Activated CD8-positive, alpha-beta memory T cell treated with anti-CD3 and anti-CD28 coated beads for 1 hour (primary cell): ENCODE measurements at places on chromosomes 5 and 9.

- DNase-seq: peak; percentile 6
These were observed 24.0 kb downstream of the HNRNPK start for GRCh38 chr9:83956086-83956435.

- no peak for DNase-seq
These were observed 59.0 kb upstream of the BARX1 start for GRCh38 chr9:94014066-94014654.

DNA sequence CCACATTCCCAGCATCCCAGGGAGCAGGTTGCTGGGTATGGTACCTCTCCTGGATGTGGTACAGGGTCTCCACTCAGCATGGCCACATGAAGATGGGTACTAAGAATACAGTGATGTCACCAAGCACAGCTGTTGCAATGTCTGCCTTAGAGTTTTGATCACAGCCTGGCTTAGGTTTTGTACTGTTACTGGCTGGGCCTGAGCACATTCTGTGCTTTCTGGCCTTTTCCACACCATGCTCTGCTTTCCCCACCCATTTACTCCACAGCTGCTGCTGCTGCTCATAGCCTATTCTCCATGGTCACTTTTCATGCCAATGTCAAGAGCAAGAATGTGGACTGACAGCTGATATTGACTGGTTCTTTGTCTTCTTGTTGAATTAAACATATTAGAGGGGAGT is 481.9 kb downstream of the ARHGEF28 start:
- DNase-seq: no peak

- DNase-seq: no peak
These were observed 40.5 kb upstream of the ANGPTL2 start for GRCh38 chr9:127162864-127163365.

- DNase-seq: no peak
These were observed 79.1 kb downstream of the ZNF618 start for GRCh38 chr9:113955076-113955752.

DNA sequence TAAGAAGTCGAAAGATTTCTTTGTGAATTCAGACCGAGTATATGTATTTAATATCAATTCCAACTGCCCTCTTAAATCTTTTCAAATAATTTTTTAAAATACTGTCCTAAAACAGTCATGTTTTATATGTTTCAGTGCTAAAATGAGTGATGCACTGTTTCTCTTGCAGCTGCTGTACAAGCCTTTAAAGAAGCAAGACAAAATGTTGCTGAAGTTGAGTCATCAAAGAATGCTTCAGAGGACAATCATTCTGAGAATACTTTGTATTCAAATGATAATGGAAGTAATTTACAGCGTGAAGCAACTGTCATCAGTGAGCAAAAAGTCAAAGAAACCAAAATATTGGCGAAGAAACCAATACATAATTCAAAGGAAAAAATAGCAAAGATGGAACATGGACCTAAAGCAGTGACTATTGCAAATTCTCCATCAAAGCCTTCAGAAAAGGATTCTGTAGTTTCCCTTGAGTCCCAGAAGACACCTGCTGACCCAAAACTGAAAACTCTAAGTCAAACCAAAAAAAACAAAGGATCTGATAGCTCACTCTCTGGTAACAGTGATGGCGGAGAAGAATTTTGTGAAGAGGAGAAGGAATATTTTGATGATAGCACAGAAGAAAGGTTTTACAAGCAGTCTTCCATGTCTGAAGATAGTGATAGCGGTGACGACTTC is 58.0 kb downstream of the LOX start:
- DNase-seq: no peak

DNA sequence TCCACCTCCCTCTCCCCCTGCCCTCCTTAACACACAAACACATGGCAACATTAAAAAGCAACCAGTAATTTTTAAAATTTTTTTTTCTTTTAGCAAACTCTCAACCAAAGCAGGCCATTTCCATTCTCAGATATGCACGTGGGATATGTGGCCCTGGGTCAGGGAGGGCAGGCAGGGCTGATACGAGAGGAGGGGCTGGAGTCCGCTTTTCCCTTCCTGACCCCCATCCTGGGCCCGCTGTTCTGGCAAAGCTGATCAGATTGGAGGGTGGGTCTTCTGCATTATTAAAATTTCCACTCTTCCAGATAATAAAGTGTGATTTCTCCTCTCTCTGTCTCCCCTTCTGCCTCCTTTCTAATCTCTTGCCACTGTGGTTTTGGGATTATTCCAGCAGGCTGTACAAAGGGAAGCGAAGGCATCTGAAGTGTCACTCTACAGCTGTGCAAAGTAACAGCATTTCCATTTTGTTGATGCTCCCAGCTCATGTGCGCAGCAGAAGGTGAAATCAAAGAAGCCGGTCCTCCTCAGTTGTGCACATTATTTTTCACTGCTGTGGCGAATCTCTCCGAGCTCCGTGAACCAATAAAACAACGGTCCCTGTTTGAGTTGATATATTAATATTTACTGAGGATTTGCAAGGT is 12.0 kb downstream of the IRX1 start:
- DNase-seq: no peak

DNA sequence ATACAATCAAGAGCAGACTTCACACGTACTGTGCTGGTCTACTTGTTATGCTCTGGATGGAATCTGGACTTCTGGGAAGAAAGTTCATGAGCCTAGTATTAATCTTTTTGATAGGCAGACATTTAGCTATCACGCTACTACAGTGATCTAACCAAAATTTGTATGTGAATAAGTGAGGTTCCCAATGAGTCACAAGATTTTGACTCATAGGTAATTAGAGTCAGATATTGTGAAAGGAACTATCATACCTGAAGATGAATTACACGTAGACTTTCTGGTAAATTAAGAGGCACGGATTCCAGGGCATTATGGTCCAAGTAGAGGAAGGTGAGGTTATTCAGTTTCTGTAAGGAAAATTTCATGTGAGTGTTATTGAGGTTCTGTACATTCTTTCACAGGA is 18.4 kb downstream of the OGN start:
- DNase-seq: no peak

DNA sequence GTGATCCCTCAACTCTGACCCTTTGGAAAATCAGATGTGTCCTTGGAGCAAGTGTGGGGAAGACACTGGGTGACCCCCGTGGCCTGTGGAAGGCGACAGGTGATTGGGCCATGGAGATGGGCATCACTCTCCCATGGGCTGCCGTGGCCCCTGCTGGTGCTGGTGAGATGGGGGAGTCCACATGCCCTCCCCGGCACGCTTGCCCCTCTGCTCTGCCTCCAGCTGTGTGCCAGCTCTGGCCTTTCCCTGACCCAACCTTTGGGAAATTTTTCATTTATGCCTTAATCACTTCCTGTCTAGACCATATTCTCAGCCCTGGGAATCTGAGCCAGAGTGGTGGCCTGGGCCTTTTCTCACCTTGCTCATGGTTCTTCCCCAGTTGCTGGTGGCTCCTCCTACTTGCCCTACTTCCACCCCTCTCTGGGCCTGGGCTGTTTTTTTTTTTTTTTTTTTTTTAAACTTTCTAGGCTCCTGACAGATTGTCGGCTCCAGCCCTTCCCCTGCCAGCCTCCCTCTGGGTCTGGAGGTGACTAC is 56.6 kb downstream of the RGS3 start:
- no peak for DNase-seq

DNA sequence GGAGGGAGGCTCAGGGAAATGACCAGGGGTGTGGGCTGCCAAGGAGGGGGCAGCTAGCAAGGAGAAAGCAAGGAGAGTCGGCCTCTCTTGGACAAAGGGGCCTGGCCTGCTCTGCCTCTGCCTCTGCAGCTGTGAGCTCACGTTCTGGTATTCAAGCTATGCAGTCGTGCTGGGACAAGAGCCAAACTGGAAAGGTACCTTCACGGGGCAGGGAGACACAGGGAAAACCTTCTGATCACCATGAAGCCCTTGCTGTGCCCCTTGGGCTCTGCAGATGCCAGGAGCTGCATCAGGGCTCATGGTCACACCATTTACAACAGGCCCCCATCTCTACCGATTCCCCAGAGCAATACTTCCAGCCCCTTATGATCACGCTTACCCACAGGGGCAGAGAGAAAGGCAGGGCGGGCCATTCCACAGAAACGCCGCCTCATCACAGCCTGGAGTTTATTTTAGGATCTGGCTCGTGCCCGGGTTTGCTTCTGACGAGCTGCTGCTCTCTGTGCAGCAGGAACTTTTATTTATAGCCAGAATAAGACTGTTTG is 63.2 kb downstream of the PRRT1B start:
- no peak for DNase-seq
